ENCODE measurements at places on chromosomes 1 and 21.
A peak's percentile ranks its signal among the peaks of the same experiment; 100 is the strongest.

DNA sequence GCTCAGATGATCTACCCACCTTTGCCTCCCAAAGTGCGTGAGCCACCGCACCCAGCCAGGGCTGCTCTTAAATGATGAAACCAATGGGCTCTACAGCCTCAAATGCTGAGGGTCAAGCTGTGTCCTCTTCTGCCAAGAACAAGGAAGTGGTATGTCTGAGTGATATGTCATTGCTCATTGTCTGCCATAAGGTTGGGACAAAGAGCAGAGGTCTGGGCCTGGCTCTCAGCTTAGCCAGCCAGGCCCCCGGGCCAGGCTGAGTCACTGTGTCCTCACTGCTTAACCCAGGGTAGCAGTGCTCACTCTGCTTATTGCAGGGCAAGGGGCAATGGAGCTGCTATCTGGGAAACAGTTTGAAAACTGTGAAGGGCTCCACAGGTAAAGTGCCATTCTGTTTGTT is 8.3 kb upstream of the ETS2 start:
- DNase-seq, result no peak

GRCh38 chr1:11318982-11319381 is 46.0 kb downstream of the UBIAD1 start:
- no peak for DNase-seq

- peak; percentile 89 for DNase-seq
Observed at GRCh38 chr21:35084869-35085268, 35.8 kb upstream of the RUNX1 start.

- no peak for DNase-seq
Observed at GRCh38 chr1:20483833-20484518, 2.0 kb downstream of the CAMK2N1 start.

DNA sequence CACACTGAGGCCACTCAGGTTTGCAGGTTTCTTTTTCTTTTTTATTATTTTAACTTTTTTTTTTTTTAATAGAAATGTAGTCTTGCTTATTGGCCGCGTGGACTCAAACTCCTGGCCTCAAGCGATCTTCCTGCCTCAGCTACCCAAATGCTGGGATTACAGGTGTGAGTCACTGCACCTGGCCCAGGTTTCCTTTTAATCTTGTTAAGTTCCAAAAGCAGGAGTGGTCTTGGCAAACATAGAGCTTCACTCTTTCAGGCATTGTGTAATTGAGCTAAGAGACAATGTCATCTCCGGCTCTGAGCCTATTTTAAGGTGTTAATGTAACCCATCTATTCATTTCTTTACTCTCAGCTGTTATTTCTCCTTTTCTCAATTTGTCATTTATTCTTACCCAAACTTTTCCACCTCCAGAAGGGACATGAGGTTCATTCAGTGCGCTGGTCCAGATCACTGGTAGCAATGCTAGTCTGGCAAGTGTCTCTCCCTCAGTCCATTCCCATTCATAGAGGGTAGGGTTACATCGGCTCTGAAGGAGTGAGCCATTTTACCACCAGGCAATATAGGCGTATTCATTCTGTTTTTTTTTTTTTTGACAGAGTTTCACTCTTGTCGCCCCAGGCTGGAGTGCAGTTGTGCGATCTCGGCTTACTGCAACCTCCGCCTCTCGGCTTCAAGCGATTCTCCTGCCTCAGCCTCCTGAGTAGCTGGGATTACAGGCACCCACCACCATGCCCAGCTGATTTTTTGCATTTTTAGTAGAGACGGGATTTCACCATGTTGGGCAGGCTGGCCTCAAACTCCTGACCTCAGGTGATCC is 11.3 kb upstream of the MFSD2A start:
- no peak for DNase-seq

GRCh38 chr1:32266921-32267591 is 16.0 kb downstream of the LCK start:
- DNase-seq, result no peak

DNA sequence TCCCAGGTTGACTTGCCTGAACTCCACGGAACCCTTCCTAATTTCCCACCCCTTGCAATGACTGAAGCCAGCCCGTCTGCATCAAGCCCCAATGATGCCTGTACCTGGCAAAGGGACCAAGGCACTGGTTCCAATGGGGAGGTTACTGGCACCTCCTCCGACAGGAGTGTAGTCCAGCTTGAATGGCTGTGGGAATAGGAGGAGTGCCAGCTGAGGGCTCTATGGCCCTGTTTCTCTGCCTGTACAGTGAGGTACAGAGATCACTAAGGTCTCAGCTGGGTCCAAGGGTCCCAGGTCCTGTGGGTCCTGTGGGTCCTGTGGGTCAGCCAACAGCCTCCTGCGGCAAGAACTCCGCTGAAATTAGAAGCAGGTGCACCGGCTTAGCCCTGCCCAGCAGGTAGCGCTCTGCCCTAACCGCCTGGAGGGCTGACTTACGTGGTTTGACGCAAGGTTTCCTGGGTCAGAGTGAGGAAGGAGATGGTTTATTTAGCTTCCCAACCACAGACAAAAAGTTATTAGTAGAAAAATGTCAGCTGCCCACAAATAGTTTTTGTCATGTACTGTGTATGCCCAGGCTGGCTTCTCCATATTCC is 9.9 kb upstream of the SPRR4 start:
- no peak for DNase-seq

DNA sequence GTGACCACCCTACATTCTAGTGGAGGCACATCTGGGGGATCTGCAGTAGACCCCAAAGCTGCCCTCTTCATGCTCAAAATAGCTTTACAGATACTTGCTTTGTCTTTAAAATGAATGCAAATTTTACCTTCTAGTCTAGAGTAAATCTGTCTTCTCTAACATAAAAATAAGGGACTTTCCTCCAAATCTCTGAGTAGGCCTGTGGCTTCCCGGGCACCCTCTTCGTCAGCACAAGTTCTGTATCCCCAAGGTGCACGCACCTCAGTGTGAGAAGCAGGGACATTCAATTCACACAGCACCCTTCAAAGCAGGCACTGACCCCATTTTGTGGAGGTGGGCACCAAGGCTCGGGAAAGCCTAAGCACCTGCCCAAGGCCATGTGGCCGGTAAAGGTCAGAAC is 19.0 kb downstream of the MEF2D start:
- no peak for DNase-seq

- DNase-seq, result no peak
Observed at GRCh38 chr1:174131032-174131638, 28.2 kb upstream of the RABGAP1L start.

GRCh38 chr1:174206148-174206836 is 47.0 kb downstream of the RABGAP1L start:
- no peak for DNase-seq
